Epithelial cell of alveolus of lung (primary cell): ENCODE measurements at places on chromosomes 16 and 17. TPM values are rescaled to one million over a fixed set of nuclear protein-coding genes. Genes with fewer than 3 reads are reported as not detected.

Gene TEX14
- under 0.01 TPM in 1 of 2 replicates, not detected in the other for total RNA-seq

Gene ERCC4
- total RNA-seq, result 5.8 and 6.7 TPM in 2 replicates

Gene KRTAP9-4
- total RNA-seq, result not detected in 2 replicates

Gene RASD1
- 2.5 and 3.4 TPM in 2 replicates for total RNA-seq

Gene AGRP
- not detected in 2 replicates for total RNA-seq

Gene NEUROD2
- not detected in 2 replicates for total RNA-seq

Gene KRTAP16-1
- not detected in 2 replicates for total RNA-seq

Gene LPO
- total RNA-seq, result not detected in 2 replicates

Gene MYL11
- 21.2 TPM in 1 of 2 replicates, not detected in the other for total RNA-seq

Gene CA7
- not detected in 2 replicates for total RNA-seq

Gene SLC38A8
- not detected in 2 replicates for total RNA-seq

Gene MSLN
- total RNA-seq, result 0.13 TPM in 1 of 2 replicates, not detected in the other
